ENCODE measurements at places on chromosomes 2 and 18. TPM values are rescaled to one million over a fixed set of nuclear protein-coding genes. Genes with fewer than 3 reads are reported as not detected.

MBP gene
- total RNA-seq = 14.5 TPM

WDR7 gene
- 18.7 TPM for total RNA-seq

NYAP2 gene
- total RNA-seq = 1.00 TPM

C2orf78 gene
- total RNA-seq = not detected

CREG2 gene
- 4.2 TPM for total RNA-seq

PARD3B gene
- 12.6 TPM for total RNA-seq

CRYGD gene
- total RNA-seq = not detected

DNA sequence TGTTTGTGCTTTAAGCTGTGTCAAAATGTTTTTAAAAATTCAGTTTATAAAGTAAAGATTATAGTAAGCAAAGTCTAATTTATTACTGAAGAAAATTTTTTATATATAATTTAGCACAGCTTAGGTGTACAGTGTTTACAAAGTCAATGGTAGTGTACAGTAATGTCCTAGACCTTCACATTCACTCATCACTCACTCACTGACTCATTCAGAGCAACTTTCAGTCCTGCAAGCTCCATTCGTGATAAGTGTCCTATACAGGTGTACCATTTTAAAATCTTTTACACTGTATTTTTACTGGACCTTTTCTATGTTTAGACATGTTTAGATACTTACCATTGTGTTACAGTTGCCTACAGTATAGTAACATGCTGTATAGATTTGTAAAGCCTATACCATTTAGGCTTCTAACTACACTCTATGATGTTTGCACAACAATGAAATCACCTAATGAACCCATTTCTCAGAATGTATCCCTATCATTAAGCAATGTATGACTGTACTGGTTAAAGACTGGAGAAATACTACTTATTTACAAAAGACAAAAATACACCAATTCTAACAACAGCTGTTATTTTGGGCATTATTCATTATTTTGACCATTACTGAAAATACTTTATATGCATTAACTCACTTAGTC is 95.1 kb downstream of the STRN start:
- no peak for DNase-seq

DNA sequence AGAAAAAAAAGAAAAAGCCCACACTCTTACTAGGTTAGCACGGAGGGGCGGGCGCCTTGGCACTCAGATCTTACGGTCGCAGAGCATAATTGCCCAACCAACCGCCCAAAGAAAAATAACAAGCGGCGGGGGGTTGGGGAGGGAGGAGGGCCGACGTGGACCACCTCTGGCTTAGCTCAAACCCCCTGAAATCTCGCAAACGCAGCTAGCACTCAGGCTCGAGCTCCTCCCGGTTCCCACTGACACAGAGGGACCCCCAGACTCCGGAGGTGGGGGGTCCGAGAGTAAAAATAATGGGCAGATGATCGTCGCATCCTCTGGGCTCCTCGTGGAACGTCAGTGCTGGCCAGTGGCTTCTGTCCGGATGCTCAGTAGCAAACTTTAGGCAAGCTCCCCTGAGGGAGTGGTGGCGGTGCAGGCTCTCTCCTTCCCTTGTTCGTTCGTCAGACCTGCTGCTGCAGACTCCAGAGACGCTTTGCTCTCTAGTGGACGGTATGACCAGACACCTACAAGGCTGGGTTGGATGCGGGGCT is 12.0 kb downstream of the CATIP start:
- no peak for DNase-seq

DNA sequence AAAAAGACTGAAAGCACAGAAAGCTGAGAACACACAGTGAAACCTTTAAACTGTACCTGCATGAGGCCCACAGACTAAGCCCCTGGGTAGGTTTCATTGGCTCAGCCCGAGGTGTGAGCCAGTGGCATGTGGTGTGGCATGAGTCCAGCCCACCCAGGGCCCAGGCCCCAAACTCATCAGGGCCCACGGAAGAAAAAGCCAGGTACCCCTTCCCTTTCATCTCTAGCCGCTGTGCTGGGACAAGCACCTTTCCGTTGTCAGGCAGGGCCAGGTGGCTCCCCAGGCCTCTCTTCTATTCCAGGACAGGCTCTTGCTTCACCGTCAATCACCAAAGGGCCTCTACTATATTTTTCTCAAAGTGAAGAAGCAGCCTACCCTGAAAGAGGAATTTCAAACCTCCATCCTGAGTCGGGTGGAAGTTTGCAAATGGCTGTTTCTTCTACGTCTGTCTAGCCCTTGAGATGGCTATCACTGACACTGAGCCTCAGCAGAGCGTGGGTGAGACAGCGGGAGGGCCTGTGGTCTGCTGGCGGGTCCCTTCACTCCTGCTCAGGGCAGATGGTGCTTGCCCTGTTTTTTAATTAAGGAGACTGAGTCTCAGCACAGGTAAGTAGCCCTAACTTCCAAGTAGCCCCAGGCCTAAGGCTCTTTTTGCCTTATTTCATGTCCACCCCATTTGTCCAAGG is 8.6 kb downstream of the DNAJB2 start:
- DNase-seq = no peak

GRCh38 chr18:8949206-8949605 is 153.3 kb upstream of the NDUFV2 start:
- no peak for DNase-seq

GRCh38 chr2:196399722-196400691 is 228.6 kb upstream of the STK17B start:
- DNase-seq = no peak

DNA sequence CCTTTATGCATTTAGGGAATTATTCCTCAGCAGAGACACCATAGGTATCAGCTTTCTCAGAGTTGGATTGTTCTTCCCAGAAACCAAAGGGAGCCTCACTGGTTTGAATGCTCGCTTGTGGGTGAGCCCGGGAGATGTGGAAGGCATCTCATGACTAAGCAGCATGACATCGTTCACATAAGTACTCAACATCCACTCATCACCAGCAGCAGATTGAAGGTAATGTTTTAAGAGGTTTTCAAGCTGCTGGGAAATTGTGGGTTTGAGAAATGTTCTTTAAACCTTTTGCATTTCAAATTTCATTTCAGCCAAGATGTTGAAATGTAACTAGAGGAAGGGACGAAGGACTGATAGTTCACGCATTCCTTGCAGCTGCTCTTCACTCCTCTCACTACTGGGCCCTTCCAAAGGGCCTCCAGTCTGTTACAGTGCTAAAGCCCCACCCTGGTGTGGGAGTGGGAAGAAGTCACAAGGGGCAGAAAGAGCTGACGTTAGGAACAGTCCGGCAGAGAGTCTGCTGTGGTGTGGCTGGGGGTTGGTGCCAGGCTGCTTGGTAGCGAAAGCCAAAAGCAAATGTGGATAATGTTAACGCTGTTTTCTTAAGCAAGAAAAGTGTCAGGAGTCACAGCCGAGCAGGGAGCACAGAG is 324.5 kb upstream of the EPHA4 start:
- DNase-seq = no peak

GRCh38 chr2:199220920-199221319 is 236.8 kb downstream of the SATB2 start:
- no peak for DNase-seq

DNA sequence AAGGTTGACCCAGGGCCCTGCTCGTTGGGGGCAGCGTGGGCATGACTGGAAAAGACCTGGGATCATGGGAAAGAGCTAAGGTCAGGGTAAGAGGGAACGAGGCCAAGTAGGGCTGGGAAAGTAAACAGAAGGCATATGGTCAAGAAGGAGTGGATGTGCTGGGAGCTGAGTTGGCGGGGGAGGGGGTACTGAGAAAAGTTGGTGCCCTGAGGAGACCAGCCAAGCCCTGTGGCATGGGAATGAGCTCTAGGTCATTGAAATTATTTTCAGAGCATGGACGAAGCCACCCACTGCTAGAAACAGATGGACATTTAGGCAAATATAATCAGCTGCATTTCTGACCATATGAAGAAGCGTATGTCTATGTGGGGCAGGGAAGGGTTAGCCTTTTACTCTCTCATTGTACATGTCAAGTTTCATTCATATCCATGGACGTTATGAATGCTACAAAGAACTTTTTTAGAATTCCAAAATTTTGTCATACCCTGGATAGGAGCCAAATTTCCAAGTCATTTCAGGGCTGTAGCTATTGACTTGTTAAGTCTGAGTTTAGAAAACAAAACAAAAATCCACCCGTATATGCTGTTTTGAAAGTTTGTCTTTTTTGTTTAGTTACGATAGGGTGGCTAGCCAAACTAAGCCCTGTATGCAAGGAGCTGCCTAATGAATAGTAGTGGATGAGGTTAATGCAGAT is 19.1 kb downstream of the MAPRE2 start:
- DNase-seq = no peak

DNA sequence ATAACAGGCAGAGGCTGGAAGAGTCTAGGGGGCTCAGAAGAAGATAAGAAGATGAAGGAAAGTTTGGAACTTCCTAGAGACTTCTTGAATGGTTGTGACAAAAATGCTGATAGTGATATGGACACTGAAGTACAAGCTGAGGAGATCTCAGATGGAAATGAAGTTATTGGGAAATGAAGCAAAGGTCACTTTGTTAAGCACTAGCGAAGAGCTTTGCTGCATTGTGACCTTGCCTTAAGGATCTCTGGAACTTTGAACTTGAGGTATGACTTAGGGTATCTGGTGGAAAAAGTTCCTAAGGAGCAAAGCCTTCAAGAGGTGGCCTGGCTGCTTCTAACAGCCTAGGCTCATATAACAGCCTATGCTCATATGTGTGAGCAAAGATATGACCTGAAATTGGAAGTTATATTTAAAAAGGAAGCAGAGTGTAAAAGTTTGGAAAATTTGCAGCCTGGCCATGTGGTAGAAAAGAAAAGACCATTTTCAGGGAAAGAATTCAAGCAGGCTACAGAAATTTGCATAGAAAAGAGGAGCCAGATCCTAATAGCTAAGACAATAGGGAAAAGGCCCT is 91.3 kb downstream of the L3MBTL4 start:
- DNase-seq = no peak

- DNase-seq = no peak
Observed at GRCh38 chr2:151197184-151198108, 64.2 kb downstream of the RBM43 start.

DNA sequence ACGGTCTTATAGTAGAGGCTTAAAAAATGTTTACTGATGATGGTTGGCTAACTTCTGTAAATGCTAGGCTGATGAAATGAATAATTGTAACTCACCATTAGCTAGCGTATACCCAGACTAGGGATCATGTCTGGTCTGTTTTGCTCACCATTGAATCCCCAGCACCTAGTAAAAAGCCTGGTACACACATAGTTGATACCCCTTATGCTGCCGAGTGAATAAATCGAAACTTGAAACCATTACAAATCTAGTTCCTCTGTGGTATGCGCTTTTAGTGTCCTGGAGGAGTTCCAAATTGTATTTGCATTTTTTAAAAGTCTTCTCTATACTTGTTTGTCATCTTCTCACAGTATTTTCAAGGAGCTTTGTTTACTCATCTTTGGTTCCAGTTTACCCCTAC is 1.3 kb downstream of the TAF1B start:
- no peak for DNase-seq

DNA sequence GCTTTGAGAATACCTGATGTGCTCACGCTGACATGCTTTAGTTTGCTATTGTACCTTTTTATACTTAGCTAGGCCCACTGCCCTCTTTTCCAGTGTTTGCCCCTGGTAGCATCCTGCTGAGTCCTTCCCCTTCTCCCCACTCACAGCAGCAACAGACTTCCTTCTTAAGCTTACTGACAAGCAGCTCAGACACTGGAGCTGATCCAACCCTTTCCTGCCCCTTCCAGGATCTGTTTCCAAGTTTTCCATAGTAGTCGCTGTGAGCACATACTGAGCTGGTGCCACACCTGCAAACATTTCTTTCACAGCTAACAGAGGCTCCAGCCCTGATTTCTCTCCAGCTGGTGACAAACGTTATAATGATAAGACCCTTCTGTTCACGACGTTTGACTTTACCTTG is 991.4 kb upstream of the CELF4 start:
- no peak for DNase-seq

DNA sequence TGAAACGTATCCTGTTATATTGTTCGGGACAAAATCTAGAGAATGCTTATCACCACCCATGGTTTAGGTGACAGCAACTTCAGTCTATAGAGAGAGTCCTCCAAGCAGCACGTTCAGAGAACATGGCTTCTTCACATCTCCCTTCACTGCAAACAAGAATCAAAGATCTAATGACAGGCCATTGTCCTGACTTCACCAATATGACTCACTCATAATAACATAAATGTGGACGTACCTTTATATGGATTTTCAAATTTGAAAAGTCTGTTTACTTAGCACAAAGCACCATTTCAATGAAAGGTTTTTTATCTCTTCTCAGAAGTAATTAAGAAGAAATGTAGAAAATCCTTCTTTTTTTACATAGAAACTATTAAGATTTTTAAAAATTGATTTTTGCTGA is 46.7 kb downstream of the KLF7 start:
- no peak for DNase-seq

DNA sequence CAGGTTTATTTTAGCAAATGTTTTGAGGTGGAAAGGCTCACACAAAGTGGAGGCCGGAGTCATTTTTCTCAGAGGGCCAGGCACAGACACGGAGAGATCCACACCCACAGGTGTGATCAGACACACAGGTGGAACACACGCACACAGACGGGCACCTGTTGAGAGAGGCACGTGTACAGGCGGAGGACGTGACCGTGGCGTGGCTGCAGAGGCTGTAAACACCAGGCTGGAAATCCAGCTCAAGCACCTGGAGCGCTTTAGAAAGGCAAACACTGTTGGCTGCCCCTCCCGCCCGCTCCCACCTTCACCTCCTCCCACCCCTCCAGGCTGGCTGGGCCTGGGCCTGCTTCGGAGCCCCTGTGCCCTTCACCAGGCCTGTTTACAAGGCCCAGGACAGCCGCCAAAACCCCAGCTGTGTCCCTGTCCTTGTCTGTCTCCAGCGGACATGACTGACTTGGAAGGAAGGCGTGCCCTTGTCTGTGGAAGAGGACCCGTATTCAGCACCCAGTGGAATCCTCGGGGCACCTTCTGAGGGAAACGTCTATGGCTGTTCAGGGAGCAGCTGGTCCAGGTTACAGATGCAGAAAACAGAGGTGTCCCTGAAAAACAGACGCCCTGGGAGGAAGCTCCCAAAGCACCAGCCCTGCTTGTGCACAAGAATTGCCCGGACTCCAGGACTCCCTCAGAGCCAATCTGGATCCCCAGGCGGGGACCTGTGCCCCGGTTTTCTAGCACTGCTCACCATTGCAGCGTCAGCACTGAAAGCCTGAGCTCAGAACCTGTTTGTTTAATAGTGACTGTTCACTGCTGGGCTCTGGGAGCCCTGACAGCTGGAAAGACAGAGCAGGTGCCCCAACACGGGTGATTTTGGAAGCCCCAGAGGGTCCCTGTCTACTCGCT is 134.3 kb upstream of the HAAO start:
- DNase-seq = no peak
